ENCODE measurements at places on chromosomes 7 and 10.

DNA sequence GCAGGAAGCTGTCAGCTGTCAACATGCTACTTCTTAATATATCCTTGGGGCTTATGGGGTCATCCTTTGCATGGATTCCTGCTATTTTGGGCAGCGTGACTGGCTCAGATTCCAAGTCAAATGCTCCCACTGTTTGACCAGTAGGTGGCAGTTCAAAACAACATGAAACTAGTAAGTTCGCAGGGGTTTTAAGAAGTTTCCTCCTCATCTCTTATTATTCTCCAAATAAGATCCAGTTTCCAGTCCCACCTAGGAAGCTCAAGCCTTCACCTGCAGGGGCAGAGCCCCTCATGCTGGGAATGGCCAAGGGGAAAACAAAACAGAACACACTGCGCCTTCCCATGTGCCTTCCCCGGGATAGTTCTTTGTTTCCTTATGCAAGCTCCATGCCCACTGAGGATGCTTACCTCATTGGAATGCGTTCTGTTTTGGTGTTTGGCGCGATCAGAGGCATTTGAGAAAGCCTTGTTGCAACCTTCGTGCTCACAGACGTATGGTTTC lies 259.8 kb downstream of the GLI3 start:
- DNase-seq = peak; percentile 36

- DNase-seq = no peak
Measured at GRCh38 chr7:23981314-23981713, 271.3 kb downstream of the STK31 start.

GRCh38 chr10:33370434-33370930 lies 36.0 kb upstream of the NRP1 start:
- DNase-seq = no peak

GRCh38 chr7:11232462-11232861 lies 258.8 kb downstream of the PHF14 start:
- no peak for DNase-seq

GRCh38 chr7:159247910-159248309 lies 103.2 kb upstream of the VIPR2 start:
- no peak for DNase-seq

DNA sequence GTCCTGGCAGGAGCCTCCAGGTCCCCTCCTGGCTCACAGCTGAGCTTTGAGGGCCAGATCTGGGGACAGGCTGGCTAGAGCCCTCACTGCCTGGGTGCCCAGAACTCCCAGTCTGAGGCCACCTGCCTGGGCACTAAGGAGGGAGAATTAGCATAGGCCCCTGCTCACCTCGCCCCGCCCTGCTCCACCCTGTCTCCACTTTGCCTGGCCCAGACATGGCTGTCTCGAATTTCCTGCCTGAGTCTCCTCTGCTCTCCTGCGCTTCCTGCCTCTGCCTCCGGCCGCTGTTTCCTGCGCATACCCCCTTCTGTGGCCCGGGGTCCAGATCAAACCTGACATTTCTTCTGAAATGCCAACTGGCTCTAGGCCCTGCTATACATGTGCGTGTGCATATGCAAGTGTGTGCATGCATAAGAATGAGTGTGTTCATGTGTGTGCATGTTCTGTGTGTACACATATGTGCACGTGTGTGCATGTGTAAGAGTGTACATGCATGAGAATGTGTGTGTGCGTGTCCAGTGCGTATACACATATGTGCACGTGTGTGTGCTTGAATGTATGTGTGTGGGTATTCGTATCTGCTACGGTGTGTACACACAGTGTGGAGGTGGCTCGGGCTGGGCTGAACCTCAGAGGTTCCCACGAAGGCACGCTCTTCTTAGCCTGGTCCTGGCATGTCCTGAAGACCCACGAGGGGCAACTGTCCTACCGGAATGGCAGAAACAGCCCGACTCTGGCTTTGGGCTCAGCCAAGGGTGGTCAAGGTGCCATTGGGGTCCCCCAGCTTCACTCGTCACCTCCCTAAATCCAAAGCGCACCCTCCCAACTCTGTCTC lies 64.9 kb downstream of the MYL10 start:
- no peak for DNase-seq

- no peak for DNase-seq
Measured at GRCh38 chr10:78829565-78829964, 239.2 kb upstream of the ZMIZ1 start.

GRCh38 chr7:36283711-36284130 lies 105.9 kb upstream of the ANLN start:
- DNase-seq = no peak

DNA sequence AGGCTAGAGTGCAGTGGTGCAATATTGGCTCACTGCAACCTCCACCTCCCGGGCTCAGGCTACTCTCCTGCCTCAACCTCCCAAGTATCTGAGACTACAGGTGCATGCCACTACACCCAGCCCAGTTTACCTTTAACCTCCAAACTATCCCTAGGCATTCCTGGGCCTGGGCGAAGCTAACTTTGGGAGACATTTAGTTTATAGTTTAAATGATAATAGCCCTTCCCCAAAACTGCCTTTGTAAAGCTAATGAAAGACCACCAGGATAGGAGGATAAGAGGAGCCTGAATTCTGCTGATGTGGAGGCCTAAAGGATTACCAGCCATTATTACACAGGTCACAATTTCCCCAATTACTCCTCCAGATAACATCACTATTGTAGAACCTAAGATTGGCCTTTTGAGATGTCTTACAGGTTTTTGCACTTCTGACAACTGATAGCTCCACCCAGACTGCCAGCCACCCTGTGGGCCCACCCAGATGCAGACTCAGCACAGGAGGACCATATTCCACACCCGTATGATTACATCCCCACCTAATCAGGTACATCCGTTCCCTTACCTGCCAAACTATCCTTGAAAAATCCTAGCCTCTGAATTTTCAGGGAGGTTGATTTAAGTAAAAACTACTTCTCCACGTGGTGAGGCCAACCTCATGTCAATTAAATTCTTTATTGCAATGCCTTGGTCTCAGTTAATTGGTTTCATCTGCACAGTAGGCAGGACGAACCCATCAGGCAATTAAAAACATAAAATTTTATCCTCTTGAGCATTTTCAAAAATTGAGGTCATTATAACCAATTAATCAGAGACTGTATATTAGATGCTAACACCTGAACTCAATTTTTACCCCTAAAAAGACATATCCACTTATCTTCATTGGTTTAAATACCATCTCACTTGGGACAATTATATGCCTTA lies 62.3 kb upstream of the TMEM254 start:
- DNase-seq = no peak

GRCh38 chr7:47349401-47349800 lies 232.5 kb downstream of the TNS3 start:
- DNase-seq = no peak

DNA sequence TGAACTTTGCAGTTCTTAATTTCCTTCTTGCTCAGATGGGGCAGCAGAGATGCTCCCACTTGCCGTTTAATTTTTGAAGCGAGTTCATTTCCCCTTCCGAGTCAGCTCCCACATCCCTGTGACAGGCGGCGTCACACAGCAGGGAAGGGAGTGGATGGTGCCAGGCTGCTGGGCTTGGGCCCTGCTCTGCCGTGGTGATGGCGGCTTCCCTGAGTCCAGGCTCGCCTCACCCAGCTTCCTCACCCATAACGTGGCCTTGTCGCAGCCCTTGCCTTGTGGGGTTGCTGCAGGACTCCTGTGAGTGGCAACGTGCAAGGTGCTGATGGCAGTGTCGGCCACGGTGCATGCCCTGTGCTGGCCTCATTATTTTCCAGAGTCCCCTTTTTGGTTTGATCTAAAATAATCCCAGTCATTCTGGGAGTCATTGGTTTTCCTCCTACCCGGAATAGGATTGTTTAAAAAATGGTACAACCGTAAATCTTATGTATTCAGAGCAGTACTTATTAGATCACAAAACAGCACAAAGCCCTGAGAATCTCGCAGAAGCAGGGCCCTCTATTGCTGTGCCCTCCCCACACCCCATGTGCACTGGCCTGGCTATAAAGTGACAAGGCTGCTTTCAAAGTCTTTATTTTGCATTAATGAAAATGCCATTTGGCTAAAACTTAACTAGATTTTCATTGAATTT lies 260.1 kb downstream of the WDR37 start:
- DNase-seq = no peak

- DNase-seq = no peak
Measured at GRCh38 chr10:125124907-125125306, 35.5 kb downstream of the CTBP2 start.

DNA sequence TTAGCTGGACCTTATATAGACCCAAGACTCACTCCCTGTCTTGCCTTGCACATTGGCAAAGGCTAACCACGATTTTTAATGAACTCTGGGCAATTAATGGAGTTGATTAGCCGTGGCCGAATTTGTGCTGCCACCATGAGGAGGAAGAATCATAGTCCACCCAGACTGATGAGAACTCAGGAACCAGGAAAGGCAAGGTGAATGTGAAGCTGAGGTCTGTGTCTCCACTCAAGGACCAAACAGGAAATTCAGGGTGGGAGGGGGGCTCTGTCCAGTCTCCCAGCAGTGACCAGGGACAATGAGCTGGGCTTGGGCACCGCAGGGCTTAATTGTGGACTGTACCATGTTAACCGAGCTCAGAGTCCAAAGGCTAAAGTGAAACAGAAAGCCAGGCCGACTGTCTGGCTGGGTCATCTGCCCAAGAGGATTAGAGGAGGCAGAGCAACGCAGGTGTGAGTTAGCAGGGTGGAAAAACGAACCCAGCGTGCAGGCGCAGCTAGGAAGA lies 127.0 kb upstream of the JCAD start:
- DNase-seq = no peak

GRCh38 chr7:83677180-83677866 lies 28.4 kb upstream of the SEMA3E start:
- peak; percentile 84 for DNase-seq

All from amniotic stem cell (primary cell).